ENCODE measurements at places on chromosomes 2 and 18.

DNA sequence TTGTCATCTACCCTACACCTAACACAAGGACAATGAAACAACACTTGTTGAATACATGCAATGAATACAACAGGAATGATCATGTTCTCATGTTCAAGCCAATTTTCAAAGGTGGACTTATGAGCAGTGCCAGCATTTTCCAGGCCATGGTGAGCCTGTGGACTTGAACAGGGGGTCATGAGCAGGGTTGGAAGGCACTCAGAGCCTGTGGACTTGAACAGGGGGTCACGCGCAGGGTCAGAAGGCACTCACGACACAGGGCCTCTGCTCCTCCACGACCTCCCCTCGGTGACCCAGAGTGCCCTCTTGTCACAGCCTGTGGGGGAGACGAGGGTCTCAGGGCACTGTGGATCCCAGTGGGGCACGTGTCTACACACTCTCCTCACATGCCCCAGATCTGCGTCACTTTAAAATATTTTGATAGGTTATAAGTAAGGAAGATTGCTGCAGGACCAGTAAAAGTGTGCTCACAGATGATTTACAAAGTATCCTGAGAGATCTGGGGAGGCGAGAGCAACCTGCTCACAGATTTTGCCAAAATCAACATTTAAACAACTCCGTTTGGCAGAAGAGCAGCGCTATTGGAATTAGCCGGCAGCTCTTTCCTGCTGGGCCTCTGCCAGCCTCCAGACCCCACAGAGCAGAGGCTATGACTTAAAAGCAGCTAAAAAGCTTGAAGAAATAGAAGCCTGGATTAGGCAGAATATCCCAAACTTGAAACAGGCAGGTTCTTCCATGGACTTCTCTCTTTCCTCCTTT, 121.9 kb downstream of the TMEM18 start:
- no peak for DNase-seq

DNA sequence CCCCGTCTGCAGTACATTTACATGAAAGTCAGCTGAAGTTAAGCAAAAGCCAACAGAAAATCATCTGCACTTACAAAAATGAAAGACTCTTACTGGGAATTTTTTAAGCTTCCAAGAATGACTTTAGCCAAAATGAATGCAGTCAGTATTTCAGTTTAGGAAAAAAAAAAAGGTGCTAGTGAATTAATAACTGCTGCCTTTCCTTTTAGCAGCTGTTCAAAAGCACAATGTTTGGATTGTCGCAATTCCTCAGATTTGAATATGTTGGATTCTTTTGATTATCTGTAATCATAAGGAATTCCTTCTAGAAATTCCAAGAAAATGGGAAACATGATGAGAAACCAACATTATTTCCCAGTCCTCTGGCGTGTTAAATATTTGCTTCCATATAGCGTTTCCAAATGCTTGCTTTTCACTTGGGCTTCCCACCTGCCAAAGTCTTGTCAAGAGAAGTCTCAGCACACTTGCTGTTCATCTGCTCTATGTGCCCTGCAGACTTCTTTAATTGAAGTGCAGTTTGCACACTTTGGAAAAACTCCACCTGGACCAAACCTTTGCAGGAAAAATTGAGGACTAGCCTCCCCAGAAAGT, 653.0 kb upstream of the SLC39A10 start:
- DNase-seq: no peak

DNA sequence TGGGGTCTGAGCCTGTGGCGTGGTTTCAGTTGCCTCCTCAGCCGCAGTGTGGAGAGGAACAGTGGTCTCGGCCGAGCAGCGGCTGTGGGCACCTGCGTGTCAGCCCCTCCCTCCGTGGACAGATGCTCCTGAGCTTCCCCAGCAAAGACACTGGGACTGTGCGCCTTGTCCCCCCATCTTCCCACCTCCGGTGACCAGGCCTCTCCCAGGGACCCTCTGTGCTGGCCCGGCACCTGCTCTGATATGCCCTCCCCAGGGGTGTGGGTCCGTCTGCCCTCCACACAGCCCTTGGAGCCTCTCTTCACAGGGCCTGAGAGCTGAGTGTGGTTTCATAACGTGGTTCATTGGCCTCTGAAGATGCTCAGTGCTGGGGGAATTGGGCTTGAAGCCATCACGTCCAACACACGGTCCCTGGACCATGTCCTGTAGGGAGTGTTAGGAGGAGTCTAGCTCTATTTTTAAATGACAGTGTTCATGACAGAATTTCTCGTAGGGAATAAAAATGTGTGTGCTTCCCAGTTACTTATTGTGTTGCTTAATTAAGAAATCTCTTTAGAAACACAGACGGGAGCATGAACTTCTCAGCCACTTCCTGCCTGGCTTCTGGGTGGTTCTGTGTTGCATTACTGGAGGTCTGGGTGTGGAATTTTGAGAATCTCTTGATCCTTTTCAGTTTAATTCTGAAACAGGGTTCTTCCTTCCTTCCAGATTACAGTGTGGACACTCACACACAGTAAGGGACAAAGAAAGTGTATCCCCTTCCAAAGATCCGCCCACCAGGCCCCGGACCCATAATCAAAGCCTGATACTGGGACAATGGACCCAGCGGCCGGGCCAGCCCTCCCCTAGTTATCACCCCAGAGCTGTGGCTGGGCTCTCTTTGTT, 110.7 kb downstream of the NFATC1 start:
- DNase-seq: no peak

- no peak for DNase-seq
Measured at GRCh38 chr18:50751490-50751889, 68.3 kb downstream of the MRO start.

DNA sequence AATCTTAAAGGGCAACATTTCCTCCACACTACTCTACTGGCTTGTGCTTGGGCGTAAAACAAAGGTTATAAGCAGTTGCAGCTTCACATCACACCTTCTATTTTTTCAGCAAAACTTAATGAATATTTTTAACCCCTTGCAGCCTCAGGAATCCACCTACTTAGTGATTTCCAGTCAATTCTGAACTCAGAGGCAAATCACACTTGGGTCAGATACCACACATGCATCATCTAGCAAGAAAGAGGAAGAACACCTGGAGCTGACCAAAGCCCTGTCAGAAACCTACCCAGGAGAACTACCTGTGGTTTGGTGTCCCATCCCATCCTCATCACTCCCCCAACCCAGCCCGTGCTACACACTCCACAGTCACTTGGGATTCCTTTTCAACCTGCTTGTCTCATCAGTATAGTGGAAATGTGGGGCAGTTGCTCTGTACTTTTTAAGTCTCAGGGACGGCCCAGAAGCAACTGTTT, 25.5 kb downstream of the PIAS2 start:
- peak; percentile 15 for DNase-seq

DNA sequence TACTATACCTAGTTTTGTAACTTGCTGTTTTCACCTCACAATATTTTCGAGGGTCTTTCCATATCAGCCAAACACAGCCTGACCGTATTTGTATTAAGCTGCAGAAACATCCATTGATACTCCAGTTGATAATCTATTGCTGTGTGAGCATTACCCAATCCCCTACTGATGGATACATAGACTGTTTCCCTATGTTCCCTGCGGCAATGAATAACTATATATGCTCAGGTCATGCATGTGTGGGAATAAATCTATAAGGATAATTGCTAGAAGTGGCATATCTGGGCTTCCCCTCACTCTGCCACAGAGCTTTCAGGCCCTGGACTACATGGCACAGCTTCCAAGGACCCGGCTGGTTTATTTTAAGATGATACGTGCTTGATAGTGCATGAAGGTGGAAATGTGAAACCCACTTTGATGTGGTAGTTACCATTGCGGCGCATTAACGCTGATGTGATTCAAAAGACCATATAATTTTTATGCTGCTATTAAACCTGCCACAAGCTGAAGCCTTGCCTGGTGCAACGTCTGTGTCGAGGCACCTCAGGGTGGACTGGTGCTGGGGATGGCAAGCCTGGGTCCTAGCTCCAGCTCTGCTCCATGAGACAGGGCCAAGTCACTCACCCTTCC, 130.8 kb upstream of the MSH6 start:
- no peak for DNase-seq

Measured in GM19239 (cell line).